Activated CD8-positive, alpha-beta memory T cell treated with anti-CD3 and anti-CD28 coated beads, Interleukin-2, amount 50 U/mL, for 48 hours (primary cell): ENCODE measurements at places on chromosomes 12 and 14.

GRCh38 chr14:32986791-32987540, 48.3 kb downstream of the NPAS3 start:
- no peak for DNase-seq

DNA sequence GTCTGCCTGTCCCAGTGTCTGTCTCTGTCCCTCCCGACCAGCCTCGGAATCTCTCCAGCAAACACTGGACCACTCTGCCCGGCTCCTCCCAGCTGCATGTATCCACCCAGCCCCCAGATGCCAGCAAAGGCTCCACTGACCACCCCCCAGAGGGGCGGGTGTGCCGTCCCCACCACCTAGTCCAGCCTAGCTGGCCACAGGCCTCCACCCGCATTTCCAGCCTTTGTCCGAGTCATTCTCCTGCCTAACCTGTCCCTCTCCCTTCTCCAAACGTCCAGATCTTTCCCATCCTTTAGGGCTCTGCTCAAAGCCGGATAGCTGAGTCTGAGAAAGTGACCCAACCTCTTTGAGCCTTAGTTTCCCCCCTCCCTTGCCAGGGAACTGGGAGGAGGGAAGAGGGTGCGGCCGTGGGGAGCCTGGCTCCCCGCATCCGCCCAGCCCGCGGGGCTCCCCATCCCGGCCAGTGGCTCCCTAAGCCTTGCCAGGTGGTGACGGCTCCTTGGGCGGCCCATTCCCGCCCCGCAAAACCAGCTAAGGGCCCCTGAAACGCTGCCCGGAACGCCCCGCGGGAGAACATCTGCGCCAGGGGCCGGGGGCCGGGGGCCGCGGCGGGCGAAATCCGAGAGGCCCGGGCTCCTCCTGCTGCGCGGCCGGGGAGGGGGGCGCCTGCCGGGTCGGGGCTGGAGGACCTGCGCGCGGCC, 34.6 kb upstream of the ANKRD9 start:
- no peak for DNase-seq

DNA sequence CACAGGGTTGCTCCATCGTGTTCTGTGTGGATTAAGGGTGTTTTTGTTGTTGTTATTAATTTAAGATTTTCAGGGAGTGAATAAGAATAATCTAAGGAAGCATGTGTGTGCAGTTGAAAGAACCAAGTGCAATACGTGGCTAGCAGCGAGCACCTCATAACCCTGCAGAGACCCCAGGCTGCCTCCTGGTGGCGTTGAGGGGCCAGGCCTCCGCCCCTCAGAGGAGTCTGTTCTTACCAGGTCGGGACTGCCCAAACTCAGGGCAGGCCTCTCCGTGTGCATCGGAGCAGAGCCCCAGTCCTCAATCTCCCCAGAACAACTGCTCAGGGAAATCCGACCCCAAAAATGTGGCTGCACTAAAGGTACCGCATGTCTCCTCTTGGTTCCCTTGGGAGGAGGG, 36.8 kb downstream of the IL31 start:
- DNase-seq = no peak

DNA sequence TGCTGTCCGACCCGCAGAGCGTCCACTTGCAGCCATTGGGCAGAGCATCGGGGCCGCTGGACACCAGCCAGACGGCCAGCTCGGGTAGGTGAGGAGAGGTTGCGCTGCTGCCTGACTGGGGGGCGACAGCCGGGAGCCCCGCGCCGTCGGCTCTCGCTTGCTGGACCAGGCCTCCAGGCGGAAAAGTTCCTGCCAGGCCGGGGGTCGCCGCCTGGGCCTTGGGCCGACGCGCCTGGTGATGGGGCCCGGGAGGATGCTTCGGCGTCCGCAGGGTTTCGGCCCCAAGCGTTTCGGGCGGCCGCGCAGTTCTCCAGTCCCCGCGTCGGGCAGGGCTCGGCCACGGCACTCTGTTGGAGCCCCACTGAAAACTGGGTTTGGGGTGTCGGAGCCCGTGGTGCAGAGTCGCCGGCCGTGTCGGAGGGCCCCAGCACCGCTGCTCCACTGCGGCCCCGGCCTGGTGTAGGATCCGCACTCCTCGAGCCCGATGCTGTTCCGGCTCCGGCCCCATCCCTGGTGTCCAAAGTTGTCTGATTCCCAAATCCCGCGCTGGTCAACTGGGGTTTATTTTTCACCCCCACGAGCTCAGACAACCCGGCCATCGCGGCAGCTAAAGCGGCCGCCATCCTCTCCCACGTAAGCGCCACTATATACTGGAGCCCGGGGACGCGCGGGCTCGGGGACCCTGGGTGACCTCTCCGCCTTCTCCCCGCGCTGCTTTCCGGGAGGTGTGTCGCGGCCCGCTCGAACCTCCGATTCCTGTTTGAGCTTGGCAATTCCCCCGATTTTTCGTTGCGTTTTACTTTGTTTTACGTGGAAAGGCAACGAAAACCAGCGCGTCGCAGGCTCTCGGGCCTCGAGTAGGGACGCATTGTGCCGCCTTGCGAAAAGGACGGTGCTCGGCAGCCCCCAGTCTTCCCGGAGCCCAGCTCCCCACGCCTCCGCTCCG, 872 bp downstream of the VSX2 start:
- no peak for DNase-seq

- DNase-seq = no peak
Observed at GRCh38 chr12:72380441-72380840, 108.3 kb downstream of the TRHDE start.

GRCh38 chr12:49296836-49297694, 2.1 kb downstream of the PRPH start:
- DNase-seq = no peak

DNA sequence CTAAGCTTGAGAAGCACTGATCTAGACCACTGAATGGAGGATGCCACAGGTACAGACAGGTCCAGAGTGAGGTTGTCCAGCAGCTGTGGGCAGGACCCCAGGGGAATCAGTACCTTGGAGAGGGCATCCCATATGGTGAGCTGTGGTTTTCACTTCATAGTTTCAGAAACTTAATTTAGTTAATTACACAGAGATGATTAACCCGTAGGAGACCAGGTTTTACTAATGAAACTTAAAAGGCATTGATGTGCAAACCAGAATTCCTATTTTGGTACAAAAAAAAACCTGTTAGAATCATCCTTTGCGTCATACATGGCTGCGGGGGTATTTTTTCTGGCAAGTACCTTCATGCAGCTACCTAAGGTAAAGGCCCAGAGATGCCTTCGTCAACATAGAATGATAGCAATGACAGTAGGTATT, 159.3 kb downstream of the DACT1 start:
- no peak for DNase-seq
